ENCODE measurements at places on chromosomes 6 and 20. TPM values are rescaled to one million over a fixed set of nuclear protein-coding genes. Genes with fewer than 3 reads are reported as not detected.

OR2B6 gene
- not detected for polyA plus RNA-seq

UBE2J1 gene
- polyA plus RNA-seq = 12.9 TPM

AAR2 gene
- polyA plus RNA-seq = 20.3 TPM

RCAN2 gene
- polyA plus RNA-seq = 20.0 TPM

PIGT gene
- 94.7 TPM for polyA plus RNA-seq

Data from psoas muscle (tissue), 8 donors.